CD4-positive, alpha-beta T cell treated with Interleukin-12 subunit alpha and Interleukin-12 subunit beta, for 1 hour (primary cell): ENCODE measurements at places on chromosomes 4 and X.

GRCh38 chr4:73744203-73744602 lies 3.8 kb downstream of the CXCL8 start:
- DNase-seq: no peak

DNA sequence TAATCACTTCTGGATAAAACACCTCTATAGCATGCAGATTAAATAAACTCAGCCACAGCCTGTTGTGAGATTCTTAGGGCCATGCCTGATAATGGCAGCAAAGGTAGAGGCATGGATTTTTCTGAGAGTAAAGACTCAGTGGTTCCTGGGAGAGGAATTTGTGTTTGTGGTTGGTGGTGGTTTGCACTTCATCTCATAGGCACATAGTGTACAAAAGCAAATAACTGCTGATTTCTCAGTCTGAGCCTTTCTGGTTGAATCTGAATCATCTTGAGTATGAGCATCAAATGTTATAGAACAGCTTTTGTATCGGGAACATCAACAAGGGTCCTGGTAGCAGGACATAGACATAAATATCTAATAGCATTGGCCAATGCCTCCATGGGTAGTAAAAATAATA lies 274.3 kb downstream of the FRMPD4 start:
- no peak for DNase-seq

DNA sequence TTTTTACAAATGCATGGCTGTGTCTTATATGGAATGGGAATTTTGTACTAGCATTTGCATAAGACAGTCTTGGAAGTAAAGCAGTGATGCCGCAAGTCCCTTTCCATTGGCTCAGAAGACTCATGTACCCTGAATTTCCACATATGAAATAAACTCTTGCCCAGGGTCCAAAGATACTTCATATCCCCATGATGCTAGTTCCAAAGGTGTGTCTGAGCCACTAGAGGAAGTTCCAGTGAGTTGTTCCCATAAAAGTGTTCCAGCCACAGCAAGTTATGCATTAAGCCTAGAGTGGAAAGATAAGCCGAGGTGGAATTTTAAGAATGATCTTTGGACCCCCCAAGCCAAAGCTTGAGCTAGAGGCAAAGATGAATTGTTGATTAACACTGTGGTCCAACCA lies 9.3 kb upstream of the CEP135 start:
- DNase-seq: no peak

GRCh38 chr4:43331226-43332051 lies 438.9 kb downstream of the GRXCR1 start:
- no peak for DNase-seq

GRCh38 chr4:127304356-127304755 lies 328.4 kb upstream of the INTU start:
- DNase-seq: no peak

GRCh38 chrX:124827258-124827845 lies 481.0 kb downstream of the SH2D1A start:
- DNase-seq: no peak
